ENCODE measurements at places on chromosomes 6 and 20.
A peak's percentile ranks its signal among the peaks of the same experiment; 100 is the strongest.

- no peak for DNase-seq
Measured at GRCh38 chr6:84455511-84456029, 228.1 kb upstream of the CEP162 start.

DNA sequence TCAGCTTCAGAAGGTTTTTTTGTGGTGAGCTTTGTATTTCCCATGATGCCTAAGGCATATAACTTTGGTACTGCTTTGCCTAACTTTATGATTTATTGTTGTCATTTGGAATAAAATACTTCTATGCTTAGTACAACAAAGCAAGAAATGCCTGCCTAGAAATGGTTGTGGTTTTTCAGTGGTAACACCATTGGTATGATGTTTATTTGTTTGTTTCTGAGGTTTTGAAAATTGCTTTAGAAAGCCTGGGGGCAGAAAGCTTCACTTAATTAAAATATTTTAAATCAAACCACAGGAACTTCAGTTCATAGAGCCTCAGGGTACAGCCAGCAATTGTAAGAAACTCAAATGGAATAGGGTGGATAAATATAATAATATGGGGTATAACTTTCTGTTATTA lies 351.2 kb upstream of the MAP3K7 start:
- no peak for DNase-seq

- no peak for DNase-seq
Measured at GRCh38 chr6:35154262-35154661, 13.1 kb upstream of the TCP11 start.

GRCh38 chr20:50859161-50859560 lies 64.3 kb downstream of the BCAS4 start:
- no peak for DNase-seq

GRCh38 chr20:2742934-2743559 lies 50.5 kb downstream of the EBF4 start:
- peak; percentile 87 for DNase-seq

DNA sequence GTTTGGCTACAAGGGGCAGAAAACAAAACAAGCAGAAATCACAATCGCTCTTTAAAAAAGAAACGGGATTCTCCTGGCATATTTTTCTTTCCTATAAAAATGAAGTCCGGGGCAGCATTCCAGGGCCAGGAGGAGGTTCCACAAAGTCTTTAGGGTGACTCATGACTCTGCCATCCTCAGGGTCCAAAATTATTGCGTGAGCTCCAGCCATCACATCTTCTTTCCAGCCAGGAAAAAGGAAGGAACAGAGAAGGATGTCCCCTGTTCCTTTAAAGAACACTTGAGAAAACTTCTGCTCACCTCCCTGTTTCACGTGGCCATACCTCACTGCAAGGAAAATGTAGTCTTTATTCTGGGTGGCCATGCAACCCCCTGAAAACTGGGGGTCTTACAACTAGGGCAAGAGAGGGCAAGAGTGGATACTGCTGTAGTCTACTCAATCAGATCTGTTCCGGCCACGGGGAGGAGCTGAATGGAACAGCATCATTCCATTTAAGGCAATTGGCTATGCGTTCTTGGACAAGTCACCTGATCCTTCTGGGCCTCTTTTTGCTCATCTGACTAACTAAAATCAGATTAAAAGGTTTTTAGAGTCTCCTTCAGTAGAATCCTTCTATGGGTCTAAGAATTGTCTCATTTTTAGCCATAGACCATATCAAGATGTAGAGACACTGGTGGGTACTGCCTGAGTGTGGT lies 49.4 kb downstream of the CTCFL start:
- no peak for DNase-seq

GRCh38 chr20:19363476-19363875 lies 151.0 kb downstream of the SLC24A3 start:
- DNase-seq: no peak

GRCh38 chr6:148109732-148110131 lies 232.9 kb upstream of the SASH1 start:
- DNase-seq: no peak

DNA sequence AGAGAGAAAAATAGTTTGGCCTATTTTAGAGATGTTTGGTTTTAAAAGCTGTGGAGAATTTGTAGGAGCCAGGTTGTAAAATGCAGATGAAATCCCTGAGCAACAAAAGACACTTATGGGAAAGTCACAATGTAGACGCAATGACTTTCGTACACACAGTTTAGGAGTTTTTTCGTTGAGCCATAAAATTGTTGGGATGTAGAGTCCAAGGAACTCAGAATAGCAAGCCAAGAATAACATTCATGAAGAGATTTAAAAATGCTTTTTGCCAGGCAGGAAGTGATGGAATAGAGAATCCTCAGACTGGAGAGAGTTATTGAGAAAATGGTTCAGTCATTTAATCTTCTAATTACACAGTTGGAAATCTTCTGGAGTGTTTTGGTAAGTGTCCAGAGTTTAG lies 11.5 kb upstream of the PROKR2 start:
- DNase-seq: no peak

GRCh38 chr6:23910420-23910819 lies 215.6 kb upstream of the NRSN1 start:
- no peak for DNase-seq

DNA sequence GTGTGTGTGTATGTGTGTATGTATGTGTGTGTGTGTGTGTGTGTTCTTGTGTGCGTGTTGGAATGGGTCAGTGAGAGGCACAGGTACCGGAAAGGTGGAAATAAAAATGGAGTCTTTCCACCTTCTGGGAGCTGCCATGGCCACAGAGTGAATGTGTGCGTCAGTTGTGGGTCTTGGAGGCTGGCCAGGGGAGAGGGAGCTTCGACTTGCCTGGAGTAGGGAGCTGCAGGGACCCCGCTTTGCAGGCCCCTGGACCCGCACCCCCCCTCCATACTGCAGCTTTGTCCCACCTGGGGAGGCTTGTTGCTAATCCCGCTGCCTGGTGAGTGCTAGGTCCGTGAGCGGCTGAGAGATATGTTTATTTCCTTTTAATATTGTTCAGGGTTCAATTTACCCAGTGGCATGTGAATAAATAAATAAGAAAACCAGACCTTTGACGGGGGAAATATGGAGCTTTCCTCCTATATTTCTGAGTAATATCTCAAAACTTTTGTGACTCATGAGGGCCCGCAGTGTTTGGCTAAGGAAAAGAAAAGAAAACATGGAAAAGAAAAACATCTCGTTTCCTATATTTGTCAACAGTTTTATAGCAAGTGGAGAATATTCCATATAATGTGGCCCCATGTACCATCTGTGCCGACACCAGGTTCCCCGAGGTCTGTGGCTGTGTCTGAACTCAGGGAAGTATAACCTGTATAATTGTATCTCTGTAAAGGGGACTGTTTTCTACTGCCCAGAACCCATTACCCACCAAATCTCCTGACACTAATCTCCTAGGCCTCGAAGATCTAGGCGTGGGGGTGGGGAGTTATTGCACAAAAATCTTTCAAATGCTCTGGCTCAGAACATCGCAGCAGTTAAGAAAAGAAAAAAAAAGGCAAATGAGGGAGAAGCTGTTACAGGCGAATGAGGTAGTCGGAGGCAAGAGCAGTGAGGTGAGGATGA lies 24.6 kb upstream of the CCDC167 start:
- no peak for DNase-seq

DNA sequence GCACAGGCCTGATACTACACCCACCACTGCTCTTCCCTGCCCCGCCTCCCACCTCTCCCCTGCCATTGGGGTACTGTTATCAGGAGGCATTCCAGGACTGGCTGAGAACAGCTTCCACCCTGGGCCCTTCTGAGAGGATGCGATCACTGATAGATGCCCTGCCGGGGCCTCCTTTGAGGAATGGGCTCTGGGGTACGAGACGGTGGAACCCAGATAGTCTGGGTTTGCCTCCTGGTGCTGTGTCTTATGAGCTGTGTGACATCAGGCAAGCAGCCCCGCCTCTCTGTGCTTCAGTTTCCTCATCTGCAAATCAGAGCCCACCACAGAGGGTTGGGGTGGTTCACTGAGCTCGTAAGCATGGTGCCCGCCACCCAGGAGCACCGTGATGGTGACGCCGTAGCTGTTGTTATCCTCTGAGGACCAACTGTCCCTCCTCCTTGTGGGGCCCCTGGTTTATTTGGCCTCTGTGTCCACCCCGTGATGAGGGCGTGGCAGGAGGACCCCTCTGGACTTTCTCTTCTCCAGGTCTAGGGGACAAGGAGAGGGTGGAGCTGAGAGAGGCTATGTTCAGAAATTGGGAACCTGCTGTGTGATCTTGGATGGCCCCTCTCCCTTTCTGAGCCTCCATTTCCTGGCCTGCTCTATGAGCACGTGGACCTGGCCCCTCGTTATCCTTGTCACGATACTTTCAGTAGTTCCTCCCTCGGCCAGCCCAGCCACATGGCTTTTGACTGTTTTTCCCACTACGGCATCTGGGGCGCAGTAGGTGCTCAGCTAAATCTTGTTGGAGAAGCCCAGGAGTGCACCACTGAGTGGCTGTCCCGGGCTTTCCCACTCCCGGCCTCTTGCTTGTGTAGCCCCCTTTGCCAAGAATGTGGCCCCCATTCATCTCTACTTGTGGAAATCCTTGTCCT lies 18.3 kb downstream of the SRC start:
- DNase-seq: no peak

GRCh38 chr6:34600101-34600500 lies 44.0 kb upstream of the SPDEF start:
- no peak for DNase-seq

All from HuH-7.5 (cell line).